ENCODE measurements at places on chromosomes 5 and 9.

DNA sequence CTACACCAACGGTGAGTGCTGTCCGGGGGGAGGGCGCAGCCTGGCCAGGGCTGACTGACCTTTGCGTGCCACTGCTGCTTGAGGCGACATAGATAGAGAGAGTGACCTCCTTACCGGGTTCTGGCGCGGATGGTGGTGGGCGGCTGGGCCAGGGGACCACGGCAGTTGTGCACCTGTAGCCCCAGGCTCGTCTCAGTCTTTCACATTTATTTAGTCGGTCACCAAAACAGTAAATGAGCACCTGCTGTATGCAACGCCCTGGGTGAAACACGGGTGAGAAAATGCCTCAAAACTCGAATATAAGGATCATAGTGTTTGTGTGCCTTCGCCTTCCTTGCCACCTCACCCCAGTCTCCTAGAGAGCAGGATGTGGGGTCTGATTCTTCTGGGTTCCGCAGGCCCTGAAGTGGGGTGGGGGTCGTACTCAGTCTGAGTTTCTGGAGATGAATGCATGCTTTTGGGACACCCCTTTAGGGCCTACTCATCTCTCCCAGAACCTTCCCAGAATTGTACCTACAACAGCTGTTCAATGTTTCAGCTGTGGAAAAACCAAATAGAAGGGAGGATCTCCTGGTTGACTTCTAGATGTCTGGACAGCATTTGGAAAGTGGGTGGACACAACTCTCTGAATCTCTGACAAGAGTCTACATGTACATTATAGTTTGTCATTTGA lies 714 bp downstream of the SEC24A start:
- no peak for DNase-seq

DNA sequence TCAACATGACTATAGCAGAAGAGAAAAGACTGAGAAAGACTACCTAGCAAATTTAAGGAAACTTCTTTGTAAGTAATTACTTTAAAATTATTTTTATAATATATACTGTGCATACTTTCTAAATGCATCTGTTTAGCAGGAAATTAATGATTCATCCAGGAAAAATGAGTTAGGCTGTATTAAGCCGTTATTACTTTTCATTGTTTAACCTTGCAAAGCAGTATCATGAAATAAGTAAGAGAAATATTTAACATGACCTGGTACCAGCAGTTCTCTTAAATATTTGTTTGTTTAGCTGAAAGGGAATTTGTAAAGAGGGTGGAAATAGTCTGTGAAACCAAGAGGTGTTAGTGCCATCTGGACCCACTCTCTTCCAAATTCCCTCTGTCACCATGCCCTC lies 175.0 kb downstream of the GNAQ start:
- no peak for DNase-seq

GRCh38 chr9:134758949-134759607 lies 117.5 kb downstream of the COL5A1 start:
- no peak for DNase-seq

- no peak for DNase-seq
These were observed 413.3 kb upstream of the IRX1 start for GRCh38 chr5:3182133-3182876.

DNA sequence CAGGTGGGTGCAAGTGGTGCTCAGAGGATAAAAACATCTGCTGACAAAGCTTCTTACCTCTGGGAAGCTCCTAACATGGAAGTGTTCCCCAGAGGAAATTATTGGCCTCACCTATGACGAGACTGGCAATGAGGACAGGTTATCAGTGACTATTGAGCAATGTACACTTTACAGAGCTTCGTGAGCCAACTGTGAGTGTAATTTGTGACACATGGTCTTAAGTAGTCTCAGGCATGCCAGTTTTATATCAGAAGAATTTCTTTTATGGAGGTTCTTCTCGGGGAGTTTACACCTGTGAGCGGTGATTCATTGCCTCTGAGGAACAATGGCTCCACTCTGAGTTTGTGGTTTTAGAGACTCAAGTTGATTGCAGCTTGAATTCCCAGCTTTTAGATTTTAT lies 11.3 kb downstream of the ANKDD1B start:
- DNase-seq = no peak

DNA sequence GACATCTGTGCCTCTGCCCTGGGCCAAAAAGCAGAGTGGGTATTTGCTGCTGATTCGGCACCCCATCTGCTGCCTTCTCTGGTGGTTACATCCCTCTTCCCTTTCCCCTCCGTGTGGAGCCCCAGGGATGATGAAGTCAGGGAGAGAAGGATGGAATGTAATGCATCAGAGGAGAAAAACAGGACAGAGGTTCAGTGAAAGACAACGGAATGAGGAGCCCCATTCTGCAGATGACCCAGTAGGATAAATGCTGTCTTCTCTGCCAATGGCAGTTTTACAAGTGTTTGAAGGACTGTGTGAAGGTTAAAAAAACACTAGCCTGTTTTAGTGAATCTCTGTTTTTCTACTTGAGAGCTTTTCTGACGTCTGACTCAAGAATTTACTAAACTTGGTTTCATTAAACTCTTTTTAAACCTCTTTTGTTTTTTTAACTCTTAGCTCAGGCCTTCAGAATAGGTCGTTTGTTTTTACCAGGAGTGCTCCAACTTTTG lies 86.3 kb downstream of the NLN start:
- DNase-seq = no peak

GRCh38 chr9:3682186-3682585 lies 156.4 kb upstream of the RFX3 start:
- DNase-seq = no peak

DNA sequence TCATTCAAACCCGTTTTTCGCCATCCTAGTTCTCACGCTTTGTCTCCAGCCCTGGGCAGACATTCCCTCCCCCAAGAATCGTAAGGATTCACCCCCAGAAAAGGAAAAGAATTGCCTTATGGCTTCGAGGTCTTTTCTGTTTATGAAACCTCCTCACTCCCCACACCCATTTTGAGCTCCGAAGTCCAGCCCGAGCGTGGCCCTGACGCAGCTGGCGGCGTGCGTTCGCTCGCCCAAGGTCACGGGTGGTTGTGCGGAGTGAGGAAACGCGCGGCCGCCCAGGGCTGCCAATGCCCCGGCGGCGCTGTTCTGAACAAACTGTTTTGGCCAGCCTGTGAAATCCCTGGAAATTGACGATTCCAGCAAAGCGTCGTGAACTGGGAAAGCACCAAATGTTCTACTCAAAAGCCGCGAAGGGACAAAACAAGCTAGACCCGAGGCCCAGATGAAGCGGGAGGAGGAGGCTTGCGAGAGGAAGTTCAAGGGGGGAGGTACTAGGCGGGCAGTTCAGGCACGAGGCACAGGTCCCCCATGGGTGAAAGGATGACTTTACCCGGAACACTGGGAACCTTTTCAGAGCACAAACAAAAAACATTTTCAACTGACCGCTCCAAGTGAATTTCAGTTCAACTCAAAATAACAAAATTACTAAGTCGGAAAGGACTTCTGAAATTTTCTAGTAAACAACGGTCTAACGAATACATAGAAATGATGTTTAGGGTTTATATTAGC lies 683 bp upstream of the ZFAND5 start:
- peak; percentile 63 for DNase-seq

DNA sequence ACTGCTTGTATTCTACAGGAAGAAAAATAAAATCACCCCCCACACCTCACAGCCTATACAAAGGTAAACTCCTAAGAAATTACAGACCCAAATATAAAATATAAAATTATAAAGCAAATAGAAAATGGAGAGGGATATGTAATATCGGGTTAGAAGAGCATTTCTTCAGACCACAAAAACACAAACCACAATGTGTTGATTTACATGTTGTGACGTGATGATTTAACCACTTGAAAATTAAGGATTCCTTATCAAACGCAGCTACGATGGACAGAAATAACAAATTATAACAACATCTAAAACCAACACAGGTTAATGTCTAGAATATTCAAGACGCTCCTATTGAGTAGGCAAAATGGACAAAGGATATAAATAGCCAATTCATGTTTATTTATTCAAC lies 26.3 kb downstream of the SSBP2 start:
- no peak for DNase-seq

DNA sequence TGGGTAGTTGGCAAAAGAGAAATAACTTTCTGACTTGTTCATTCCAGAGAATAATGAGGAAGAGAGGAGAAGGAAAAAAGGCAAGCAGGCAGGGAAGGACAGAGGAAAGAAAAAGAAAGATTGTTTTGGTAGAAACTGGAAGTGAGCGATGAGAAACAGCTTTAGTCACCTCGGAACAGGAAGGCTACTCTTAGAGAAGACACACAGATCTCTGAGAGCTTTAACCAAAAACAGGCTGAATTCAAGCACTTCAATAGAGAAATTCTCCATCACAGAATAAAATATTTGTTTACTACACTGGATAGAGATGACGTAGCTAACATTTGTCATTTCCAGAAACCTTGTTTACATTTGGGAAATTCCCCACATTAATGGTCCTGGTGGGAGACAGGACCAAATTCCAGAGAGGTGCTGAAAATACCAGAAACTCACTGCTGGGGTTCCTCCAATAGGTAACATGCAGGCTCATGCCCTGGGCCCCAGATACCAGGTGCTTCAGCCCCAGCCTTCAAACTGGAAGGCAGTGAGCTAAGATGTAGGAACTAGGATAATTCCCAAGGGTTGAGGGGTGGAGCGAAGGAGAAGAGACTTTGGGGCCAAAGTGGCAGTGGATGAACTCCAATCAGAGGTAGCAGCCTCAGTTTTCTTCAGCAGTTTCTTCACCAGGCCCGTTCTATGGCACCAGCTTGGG lies 227.7 kb upstream of the GRAMD2B start:
- no peak for DNase-seq

GRCh38 chr9:80796632-80797031 lies 892.7 kb downstream of the TLE1 start:
- no peak for DNase-seq

GRCh38 chr5:63963080-63963735 lies 963 bp upstream of the HTR1A start:
- DNase-seq = peak; percentile 62

DNA sequence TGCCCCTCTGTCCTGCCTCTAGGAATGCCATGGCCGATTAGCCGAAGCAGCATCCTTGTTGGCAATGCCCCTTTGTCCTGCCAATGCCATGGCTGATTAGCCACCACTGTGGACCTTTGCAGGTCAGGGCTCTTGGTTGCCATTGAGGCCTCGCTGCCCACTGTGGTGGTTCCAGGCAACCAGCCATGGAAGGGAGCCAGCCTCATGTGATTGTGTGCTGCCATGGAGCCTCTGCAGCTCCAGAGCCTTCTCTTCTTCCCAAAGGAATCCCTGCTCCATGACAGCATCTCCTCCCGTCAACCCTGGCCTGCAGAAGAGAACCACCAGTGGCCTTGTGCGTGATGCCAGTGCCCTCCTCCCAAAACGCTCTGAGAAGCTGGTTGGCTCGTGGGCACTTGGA lies 187.0 kb downstream of the CACNA1B start:
- no peak for DNase-seq

GRCh38 chr9:89991204-89991790 lies 386.5 kb downstream of the GADD45G start:
- DNase-seq = no peak

DNA sequence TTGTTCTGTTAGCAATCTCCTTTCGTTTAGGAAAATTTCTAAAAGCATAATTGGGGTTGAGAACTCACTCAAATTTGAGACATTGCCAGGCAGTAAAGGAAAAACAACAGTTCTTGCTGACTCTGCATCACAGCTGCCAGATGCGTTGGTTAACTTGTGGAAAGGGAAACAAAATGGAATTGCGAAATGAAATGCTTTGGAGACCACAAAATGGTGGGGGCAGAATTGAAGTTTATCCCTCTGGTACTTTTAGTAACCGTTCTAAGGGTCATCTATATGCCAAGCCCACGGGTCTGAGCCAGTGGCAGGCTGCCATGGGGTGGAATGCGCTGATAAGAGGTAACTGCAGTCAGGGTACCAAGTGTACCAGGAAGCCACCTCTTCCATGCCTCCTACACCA lies 28.6 kb upstream of the SELENOP start:
- no peak for DNase-seq

GRCh38 chr5:101897914-101898313 lies 398.2 kb downstream of the SLCO4C1 start:
- no peak for DNase-seq

- DNase-seq = no peak
These were observed 97.8 kb downstream of the FBXW11 start for GRCh38 chr5:171908638-171909037.

DNA sequence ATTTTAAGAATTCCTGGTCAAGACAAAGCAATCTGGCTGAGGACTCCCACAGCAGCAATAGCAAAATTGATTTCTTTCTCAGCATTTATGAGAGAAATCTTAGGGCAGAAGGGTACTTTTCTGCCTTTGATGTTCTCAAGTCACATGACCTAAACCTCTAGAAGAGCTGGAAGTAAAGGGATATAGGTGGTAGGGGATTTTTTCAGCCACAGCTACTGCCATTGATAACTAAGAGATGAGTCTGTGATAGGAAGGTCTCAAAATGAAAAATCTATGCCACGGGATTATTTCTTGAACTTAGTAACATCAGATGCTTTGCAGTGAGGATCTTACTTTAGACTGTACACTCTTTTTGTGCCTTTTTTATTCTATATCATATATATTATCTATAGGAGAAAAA lies 35.6 kb downstream of the IL6ST start:
- no peak for DNase-seq

DNA sequence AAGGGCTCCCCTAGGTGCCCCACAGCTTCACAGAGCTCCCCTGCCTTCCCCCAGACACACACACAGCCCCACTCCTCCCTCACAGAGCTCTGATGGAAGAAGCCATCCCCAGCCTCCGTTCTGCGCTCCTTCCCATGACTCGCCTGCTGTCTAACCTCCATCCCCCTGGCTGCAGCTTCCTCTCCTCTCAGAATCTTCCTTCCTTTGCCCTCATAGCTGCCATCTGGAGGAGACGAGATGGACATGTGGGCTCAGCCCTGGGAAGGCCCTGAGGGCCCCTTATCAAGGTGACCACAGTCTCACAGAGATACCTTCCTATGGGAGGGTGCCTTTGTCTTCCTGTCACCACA lies 94.3 kb downstream of the PCDH1 start:
- no peak for DNase-seq

All from Jurkat, Clone E6-1 (cell line).